HFFc6 (cell line): ENCODE measurements at places on chromosomes 12 and 14. TPM values are rescaled to one million over a fixed set of nuclear protein-coding genes. Genes with fewer than 3 reads are reported as not detected.

The DBX2 gene
- not detected in 3 replicates for total RNA-seq

GRCh38 chr14:20455355-20456300 lies 602 bp downstream of the APEX1 start:
- peaks cover 27% of the 10 kb centered on the region for H3K36me3 ChIP-seq
- peaks cover 2% of the 10 kb centered on the region; the same call in 1 of the 2 replicates for H3K27me3 ChIP-seq
- no peak overlapping the region for H3K27ac ChIP-seq
- peak; percentile 84 for DNase-seq
- peaks cover 15% of the 10 kb centered on the region for H3K4me1 ChIP-seq
- H3K4me3 ChIP-seq = no peak overlapping the region

- no peaks in the 10 kb centered on the region for H3K27me3 ChIP-seq
- H3K4me3 ChIP-seq = no peak overlapping the region
- peaks cover 21% of the 10 kb centered on the region; the same call in 1 of the 2 replicates for H3K36me3 ChIP-seq
- DNase-seq = no peak
- H3K27ac ChIP-seq = peak overlapping the region; percentile 30; the same call in 1 of the 2 replicates
- H3K4me1 ChIP-seq = peaks cover 44% of the 10 kb centered on the region
Measured at GRCh38 chr12:15712823-15713660, 76.1 kb downstream of the EPS8 start.

- H3K27me3 ChIP-seq = no peaks in the 10 kb centered on the region
- H3K27ac ChIP-seq = peak overlapping the region; percentile 99
- peak; percentile 54 for DNase-seq
Measured at GRCh38 chr14:58428118-58428683, 682 bp downstream of the KIAA0586 start.

- peaks cover 3% of the 10 kb centered on the region; the same call in 1 of the 2 replicates for H3K27me3 ChIP-seq
- peaks cover 24% of the 10 kb centered on the region for H3K4me1 ChIP-seq
- peak overlapping the region; percentile 40; the same call in 1 of the 2 replicates for H3K27ac ChIP-seq
- no peaks in the 10 kb centered on the region for H3K36me3 ChIP-seq
Measured at GRCh38 chr12:96516472-96517430, 27.4 kb downstream of the CFAP54 start.

DNA sequence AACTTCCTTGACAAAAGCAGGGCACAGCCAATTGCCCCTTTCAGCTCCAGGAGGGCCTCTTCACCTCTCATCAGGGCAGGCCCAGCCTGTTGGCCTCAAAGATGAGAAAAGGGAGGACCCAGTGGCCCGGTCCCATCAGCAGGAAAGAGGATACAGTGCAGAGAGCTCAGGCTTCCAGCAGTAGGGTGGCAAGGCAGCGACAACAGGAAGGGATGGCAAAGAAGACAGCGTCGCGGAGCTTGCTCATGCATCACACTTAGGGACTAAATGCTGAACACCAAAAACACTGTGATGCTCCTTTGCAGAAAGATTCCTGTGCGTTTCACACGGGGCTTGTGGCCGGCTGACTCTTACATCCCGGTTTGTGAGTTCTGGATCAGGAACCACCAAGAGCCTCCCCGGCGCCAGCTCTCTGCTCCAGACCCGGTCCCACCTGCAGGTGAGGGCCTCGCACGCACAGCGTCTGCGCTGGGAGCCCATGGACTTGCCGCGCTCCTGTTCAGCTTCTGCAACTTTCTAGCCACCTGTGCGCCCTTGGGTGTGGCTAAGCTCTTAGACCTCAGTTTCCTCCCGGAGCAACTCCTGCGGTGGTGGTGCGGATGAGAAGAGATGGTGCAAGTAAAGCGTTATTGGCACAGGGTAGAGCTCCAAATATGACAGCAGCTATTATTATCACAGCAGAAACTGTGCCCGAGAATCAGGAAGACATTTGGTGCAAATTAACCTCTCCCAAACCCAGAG lies 15.3 kb upstream of the BCL7A start:
- no peak overlapping the region for H3K27ac ChIP-seq
- peaks cover 2% of the 10 kb centered on the region; the same call in 1 of the 2 replicates for H3K27me3 ChIP-seq
- H3K4me3 ChIP-seq = no peak overlapping the region

DNA sequence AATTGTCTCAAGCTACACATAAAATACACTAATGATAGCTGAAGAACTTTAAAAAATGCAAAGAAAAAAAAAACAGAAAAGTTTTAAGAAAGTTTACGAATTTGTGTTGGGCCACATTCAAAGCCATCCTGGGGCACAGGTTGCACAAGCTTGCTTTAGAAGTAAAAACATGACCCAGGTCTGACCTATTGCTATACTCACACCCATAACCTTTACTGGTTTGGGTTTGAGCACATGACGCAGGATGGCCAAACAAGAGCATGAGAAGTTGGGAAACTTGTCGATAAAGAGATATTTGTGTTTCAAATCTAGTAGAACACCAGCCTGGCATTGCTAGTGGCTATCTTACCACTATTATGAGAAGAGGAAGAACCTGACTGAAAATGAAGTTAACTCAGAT lies 143.7 kb downstream of the NOVA1 start:
- H3K4me3 ChIP-seq = no peak overlapping the region
- no peak overlapping the region for H3K27ac ChIP-seq
- H3K27me3 ChIP-seq = no peaks in the 10 kb centered on the region
- no peak for DNase-seq

The DEGS2 gene
- not detected in 3 replicates for total RNA-seq

The DIO3 gene
- total RNA-seq = not detected in 3 replicates

DNA sequence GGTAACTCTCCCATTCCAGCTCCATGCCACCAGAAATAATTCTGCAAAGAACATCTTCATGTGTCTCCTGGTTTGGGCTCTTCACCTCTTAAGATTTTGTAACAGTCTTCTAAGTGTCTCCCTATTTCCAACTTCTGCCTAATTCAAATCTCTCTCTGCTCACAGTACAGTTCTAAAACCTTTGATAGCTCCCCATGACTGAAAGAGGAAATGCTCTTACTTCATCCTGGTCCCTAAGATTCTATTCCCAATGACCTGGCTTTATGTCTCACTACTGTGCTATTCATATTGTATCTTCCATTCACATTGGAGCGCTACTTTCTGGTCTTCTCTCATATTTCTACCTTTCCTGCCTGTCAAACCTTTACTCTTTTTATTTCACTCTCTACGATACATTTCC lies 1.6 kb downstream of the AMN1 start:
- H3K27me3 ChIP-seq = no peaks in the 10 kb centered on the region
- DNase-seq = no peak
- no peak overlapping the region for H3K4me3 ChIP-seq
- H3K4me1 ChIP-seq = peaks cover 31% of the 10 kb centered on the region
- H3K36me3 ChIP-seq = peaks cover 13% of the 10 kb centered on the region
- H3K27ac ChIP-seq = no peak overlapping the region

The BTBD6 gene
- 41.0 to 58.6 TPM (median 55.9 TPM) in 3 replicates for total RNA-seq

- no peaks in the 10 kb centered on the region for H3K36me3 ChIP-seq
- no peak for DNase-seq
- H3K27ac ChIP-seq = no peak overlapping the region
- H3K4me3 ChIP-seq = no peak overlapping the region
- peaks cover 1% of the 10 kb centered on the region for H3K27me3 ChIP-seq
- no peaks in the 10 kb centered on the region for H3K4me1 ChIP-seq
Measured at GRCh38 chr12:107492393-107493134, 193.0 kb upstream of the PWP1 start.

DNA sequence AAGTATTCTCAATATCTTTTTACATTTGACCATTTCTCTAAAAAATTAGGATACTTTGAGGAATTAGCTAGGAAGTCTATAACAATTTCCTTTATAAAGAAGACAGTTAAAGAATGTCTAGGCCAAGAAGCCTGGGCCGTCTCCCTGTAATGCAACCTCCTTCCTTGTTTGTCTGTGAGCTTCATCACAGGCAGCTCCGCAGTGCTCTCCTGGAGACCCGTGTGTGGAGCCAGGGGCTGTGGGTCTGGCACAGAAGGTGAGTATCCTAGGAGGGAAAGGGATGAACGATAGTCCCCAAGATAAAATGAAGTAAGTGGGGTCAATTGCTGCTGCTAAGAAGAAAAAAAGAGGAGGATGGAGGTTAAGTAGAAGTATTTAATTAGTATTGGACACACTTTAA lies 31.8 kb upstream of the ATP23 start:
- H3K4me3 ChIP-seq = no peak overlapping the region
- no peak for DNase-seq
- H3K27ac ChIP-seq = no peak overlapping the region
- peaks cover 14% of the 10 kb centered on the region for H3K27me3 ChIP-seq

The LTB4R gene
- 1.7 to 2.5 TPM (median 2.2 TPM) in 3 replicates for total RNA-seq

The SYT1 gene
- 3.7 and 9.7 TPM in 2 replicates for total RNA-seq

DNA sequence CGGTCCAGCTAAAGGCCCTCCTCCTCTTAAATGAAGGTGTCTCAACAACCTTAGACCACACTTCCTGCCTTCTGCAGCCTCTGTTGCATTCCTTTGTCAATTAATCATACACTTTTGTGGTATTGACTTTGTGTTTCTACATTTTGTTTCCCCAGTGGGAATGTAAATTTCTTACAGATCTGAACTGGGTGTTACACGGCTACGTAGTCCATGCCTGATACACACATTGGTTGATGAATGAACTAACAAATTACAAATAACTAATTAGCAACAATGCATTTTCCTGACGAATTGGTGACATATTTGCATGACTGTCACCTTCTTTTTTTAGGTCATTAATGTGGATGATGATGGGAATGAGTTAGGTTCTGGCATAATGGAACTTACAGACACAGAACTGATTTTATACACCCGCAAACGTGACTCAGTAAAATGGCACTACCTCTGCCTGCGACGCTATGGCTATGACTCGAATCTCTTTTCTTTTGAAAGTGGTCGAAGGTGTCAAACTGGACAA lies 15.2 kb upstream of the CCT2 start:
- H3K27me3 ChIP-seq = no peaks in the 10 kb centered on the region; the same call in 1 of the 2 replicates
- peaks cover 69% of the 10 kb centered on the region for H3K4me1 ChIP-seq
- peaks cover 30% of the 10 kb centered on the region for H3K36me3 ChIP-seq
- DNase-seq = peak; percentile 73
- peak overlapping the region; percentile 85 for H3K27ac ChIP-seq

GRCh38 chr14:53218161-53218560 lies 65.0 kb upstream of the DDHD1 start:
- H3K4me1 ChIP-seq = peaks cover 6% of the 10 kb centered on the region; the same call in 1 of the 2 replicates
- DNase-seq = no peak
- H3K27ac ChIP-seq = no peak overlapping the region
- peak overlapping the region; percentile 74 for H3K4me3 ChIP-seq
- H3K27me3 ChIP-seq = peaks cover 17% of the 10 kb centered on the region; the same call in 1 of the 2 replicates

The EGLN3 gene
- not detected in 2 replicates for total RNA-seq

DNA sequence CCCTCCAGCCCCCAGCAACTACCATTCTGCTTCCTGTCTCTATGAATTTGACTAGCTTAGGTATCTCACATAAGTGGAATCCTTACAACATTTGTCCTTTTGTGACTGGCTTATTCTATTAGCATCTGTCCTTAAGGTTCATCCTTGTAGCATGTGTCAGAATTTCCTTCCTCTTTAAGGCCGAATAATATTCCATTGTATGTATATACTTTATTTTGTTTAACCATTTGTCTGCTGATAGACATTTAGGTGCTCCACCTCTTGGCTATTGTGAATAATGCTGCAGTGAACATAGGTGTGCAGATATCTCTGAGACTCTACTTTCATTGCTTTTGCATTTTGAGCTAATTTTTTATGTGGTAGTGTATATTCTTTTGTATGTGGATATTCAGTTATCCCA lies 75.7 kb downstream of the SPATS2 start:
- DNase-seq = no peak
- H3K27me3 ChIP-seq = no peaks in the 10 kb centered on the region
- no peak overlapping the region for H3K27ac ChIP-seq
- no peak overlapping the region for H3K4me3 ChIP-seq
- peaks cover 14% of the 10 kb centered on the region; the same call in 1 of the 2 replicates for H3K36me3 ChIP-seq

The CLEC4C gene
- not detected in 3 replicates for total RNA-seq

The KRT83 gene
- total RNA-seq = not detected in 2 replicates

DNA sequence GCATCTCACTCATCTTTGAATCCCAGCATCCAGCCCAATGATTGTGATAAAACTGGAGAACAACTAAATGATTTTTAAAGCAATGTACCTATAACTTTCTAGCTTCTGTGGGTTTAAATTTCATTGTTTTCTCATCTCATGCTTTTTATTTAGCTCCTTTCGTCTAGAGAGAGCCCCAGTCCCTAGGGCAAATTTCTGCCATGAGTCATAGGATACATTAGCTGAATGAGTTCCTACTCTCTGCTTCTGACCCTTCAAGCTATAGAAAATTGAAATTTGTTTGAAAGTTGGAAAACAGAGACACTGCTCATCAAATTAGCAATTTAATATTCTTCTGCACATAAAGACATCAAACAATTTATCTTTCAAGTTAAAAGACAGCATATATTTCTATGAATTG lies 113.9 kb downstream of the KIF21A start:
- H3K4me3 ChIP-seq = no peak overlapping the region
- no peaks in the 10 kb centered on the region for H3K36me3 ChIP-seq
- H3K4me1 ChIP-seq = peaks cover 8% of the 10 kb centered on the region; the same call in 1 of the 2 replicates

The RESF1 gene
- total RNA-seq = 7.6 and 8.4 TPM in 2 replicates

The TGM1 gene
- 1.4 and 2.0 TPM in 2 replicates for total RNA-seq

DNA sequence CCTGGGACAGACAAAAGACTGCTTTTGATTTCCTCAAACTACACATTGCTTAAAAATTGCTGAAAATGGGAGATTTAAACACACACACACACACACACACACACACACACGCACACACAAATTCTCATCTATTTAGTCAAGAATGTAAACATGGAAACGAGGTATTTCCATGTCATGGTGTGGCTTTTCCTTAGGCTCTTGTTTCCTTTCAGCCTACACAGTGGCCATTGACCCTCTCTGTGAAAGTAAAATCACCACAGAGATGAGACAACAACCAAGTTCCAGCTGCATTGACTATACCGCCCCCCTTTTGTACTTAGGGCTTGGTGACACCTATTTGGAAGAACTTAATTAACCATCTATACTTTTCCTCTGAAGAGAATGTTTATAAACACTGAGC lies 41.9 kb downstream of the TTC8 start:
- peak overlapping the region; percentile 7; the same call in 1 of the 2 replicates for H3K4me3 ChIP-seq
- peak; percentile 41 for DNase-seq
- H3K27ac ChIP-seq = peak overlapping the region; percentile 65
- H3K36me3 ChIP-seq = peaks cover 57% of the 10 kb centered on the region
- H3K4me1 ChIP-seq = peaks cover 55% of the 10 kb centered on the region
